ENCODE measurements at places on chromosomes 5 and 9.
A peak's percentile ranks its signal among the peaks of the same experiment; 100 is the strongest.

GRCh38 chr5:162323466-162323865, 255.9 kb downstream of the GABRG2 start:
- no peak for DNase-seq

DNA sequence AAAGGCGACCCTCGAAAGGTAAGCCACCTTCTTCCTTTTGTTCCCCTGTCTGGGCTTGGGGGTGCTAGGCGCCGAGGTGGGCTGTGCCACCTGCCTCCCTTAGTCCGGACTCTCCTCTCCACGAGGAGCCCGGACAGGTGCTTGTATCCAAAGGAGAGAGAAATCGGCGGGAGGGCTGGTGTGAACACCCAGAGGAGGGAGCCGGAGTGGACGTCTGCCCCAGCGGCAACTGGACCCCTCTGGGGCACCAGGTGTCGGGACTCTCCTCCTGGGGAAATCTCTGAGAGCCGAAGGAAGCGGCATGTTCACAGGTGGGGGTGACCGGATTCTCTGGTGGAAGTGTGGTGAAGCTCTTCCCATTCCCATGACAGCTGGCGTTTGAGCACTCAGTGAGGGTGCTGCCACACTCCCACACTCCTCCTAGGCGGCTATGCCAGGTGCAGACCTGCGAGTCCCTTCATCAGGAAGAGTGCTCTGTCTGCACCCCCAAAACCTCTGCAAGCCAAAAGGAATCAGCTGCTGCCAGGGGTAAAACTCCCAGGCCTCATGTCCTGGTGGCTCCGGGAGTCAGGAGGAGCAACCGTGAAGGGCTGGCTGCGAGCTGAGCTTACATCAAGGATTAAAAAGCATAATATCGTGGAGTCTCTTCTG, 921 bp downstream of the KCNIP1 start:
- DNase-seq = no peak

DNA sequence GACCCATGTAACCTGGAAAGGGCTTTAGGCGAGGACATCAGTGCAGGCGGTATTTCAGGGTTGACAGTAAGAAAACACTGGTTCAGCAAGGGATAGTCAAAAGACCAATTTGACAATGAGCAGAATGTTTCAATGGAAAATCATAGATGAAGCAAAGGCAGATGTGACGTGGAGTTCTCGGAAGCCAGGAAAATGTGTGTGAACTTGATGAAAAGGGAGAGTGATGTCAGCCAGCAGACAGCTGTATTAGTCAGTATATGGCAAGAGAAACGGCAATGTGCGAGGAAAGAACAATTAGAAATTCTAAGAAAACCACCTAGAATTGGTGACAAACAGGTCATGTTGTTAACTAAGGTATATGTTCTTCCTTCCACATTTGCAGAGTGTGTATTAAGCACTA, 503.9 kb upstream of the DAB2 start:
- no peak for DNase-seq

DNA sequence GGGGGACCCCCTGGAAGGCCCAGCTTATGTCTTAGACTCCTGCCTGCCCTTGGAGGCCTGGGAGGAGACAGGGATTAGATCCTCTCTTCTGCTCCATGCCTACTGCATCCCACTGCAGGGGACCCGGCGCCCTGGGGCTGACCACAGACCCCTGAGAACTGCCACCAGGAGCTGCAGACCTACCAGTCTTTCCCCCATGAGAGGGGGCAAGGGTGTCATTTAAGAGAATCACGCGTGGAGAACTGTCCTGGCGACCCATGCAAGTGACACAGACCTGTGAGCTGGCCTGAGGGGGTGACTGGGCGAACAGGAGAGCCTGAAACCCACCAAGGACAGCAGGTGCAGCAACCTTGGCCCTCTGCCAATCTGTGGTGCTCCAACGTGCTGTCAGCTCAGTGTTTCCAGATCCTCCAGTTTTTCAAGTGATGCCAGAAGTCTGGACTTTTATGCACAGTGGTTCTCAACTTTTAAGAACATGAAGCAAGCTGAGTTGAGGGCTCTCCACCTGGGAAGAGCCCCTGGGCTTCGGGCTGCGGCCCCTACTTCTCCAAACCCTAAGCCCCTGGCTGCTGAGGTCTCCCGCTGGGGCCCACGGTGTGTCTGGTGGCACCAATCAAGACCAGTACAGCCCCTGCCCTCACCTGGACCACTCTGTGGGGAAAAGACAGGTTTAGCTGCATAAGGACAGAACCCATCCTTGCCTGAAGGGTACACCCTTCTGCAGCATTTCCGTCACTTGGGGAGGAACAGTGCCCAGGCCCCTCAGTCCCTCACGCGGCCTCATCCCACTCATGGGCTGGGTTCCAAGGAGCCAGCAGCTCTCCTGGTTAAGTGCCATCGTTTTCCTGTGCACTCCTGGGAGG, 18.2 kb downstream of the GFPT2 start:
- DNase-seq = no peak

GRCh38 chr9:134913713-134914500, 3.8 kb downstream of the FCN1 start:
- no peak for DNase-seq

- peak; percentile 2 for DNase-seq
Measured at GRCh38 chr9:79129865-79130480, 441.8 kb upstream of the TLE4 start.

- DNase-seq = no peak
Measured at GRCh38 chr5:136699651-136700050, 334.3 kb upstream of the TRPC7 start.

GRCh38 chr5:18888821-18889220, 1099.2 kb downstream of the CDH18 start:
- no peak for DNase-seq

GRCh38 chr9:137486545-137487453, 27.7 kb upstream of the NSMF start:
- DNase-seq = no peak

DNA sequence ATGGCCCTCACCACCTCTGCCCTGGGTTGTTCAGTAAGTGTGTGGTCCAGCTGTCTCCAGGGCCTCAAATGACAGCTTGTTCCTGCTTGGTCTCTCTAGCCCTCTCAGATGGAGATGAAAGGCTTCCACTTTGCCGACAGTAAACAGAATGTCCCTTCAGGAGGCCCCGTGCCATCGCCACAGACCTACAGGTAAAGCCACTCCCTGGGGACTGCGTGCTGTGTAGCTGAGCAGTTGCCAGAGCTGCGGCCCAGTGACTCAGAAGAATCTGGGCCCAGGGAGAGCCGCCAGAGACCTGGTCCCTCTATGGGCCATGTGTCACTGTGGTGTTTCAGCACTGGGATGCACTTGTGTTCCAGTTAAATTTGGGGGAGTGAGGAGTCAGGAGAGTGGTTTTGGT, 10.6 kb upstream of the POMT1 start:
- no peak for DNase-seq

DNA sequence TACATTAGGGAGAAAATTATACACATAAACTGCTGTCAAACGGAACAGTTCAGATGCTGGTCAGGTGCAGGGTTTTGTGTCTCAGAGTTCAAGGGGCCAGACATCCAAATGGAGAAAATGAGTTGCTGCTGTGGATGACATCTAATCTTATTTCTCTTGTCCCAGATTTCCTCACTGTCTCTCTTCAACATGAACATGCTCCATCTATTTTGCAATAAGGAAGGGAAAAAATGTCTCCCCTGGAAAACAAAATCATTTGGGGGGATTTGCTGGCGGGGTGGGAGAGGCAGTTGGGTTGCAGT, 51.2 kb downstream of the SHB start:
- DNase-seq = no peak
